H54 (cell line): ENCODE measurements at places on chromosomes 5 and 9.

GRCh38 chr9:3403315-3403714 lies 122.5 kb downstream of the RFX3 start:
- no peak for DNase-seq

- DNase-seq, result no peak
These were observed 9.4 kb upstream of the SPATA31D1 start for GRCh38 chr9:81979196-81979595.

GRCh38 chr5:31137676-31138075 lies 55.8 kb upstream of the CDH6 start:
- DNase-seq, result no peak

- no peak for DNase-seq
These were observed 251.8 kb upstream of the DMRT1 start for GRCh38 chr9:589723-590122.

GRCh38 chr9:16915126-16915831 lies 44.8 kb upstream of the BNC2 start:
- no peak for DNase-seq

- no peak for DNase-seq
These were observed 419.3 kb upstream of the MEF2C start for GRCh38 chr5:89302102-89302891.

DNA sequence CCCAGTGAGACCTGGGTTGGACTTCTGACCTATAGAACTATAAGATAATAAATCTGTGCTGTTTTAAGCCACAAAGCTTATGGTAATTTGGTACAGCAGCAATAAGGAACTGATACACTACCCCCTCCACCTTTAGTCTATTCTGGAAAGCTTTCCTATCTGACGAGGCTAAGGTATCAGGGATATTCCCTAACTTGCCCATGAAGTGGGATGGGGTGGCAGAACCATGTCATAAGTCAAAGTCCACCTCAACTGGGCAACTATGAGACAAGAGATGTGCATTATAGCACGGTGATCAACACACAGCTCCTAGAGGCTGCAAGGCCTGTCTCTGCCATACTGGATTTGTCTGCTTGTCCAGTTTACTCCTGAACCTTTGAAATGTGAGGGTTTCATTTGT lies 146.8 kb upstream of the RAD23B start:
- DNase-seq, result no peak

DNA sequence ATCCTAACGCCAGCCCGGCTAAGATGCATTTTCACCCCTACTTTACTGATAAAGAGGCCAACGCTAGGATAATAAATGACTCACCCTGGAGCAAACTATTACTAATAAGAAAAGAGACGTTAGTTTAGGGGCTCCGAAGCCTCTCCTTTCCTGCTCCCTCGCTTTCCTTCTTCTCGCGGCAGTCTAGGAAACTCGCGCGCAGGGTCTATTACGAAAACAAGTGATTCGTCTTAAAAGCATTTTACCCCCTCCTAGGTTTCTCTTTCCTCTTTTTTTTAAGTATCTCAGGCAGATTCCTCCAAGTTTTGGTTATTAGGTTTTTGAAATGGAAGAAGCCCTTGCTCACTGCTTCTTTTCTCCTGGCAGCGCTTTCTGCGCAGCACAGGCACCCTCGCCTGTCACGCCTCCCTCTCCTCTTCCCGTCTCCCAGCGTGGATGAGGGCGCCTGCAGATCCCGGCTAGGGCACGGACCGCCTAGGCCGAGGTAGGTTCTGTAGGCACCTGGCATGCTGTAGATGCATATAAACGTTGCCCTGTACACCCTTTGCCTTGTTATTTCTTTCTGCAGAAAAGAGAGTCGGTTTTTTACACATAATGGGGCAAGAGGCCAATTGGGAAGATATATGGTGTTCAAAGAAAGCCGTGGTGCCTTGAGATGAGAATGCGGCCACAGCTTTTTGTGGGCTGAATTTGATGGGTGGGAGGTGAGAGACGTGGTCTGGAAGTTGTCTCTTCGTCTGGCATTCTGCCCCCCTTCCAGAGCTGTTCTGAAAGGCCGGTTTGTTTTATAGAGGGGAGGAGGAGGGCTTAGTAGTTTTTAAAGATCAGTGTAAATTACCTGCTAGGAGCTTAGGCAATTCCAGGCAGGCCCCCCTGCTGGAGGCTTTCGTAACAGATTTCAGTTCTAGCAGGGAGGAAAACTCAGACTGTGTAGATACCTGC lies 983 bp downstream of the GCNT1 start:
- DNase-seq, result peak; percentile 79

DNA sequence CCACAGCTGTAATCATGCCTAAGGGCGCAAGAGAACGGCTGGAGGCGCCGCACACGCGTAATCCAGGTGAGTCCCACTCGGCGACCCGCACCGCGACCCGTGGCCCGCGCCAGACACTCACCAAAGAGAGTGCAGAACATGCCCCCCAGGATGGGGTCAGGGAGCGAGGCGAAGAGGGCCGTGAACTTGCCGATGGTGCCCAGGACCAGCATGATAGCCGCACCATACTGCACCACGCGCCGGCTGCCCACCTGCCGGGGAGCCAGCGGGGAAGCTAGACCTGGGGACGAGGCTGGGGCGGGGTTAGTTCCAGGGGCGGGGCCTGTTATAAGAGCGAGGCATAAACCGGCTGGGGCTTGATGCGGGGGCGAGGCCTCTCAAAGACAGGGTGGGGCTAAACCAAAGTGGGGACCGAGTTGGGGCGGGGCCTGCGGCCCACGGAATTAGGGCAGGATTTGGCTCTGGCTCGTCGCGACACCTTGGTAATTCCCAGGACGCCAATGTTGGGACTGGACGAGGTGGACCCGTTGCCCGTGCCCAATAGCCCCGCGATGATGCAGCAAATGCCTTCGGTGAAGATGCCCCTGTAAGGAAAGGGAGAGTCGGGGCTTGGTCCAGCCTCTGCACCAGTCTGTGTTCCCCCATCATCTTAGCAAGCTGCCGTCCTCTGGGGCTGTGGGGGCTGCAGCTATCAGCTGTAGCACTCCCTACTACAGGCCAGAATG lies 4.8 kb downstream of the SLC23A1 start:
- DNase-seq, result no peak

DNA sequence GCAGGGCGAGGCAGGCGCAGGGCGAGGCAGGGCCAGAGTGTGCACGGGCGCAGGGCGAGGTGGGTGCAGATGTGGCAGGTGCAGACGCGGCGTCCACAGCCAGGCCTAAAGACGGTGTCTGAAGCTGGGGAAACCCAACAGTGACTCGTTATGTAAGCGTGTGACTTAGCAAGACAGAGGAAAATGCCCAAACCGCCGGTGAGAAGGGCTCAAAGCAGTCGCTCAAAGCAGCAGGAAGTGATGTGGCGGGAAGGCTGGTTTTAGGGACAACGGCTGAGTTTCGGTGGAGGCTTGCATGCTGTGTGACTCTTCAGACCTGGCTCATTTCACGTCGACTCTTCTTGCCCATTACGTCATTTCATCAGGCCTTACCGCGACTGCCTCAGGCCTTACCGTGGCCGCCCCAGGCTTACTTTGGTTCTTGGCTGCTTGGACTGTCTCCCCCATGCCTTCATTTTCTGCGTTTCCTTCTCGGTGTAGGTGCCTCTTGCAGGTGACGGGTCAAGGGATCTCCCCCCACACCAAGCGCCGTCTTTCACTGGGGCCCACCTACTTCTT lies 50.5 kb upstream of the EXOC3 start:
- peak; percentile 83 for DNase-seq

DNA sequence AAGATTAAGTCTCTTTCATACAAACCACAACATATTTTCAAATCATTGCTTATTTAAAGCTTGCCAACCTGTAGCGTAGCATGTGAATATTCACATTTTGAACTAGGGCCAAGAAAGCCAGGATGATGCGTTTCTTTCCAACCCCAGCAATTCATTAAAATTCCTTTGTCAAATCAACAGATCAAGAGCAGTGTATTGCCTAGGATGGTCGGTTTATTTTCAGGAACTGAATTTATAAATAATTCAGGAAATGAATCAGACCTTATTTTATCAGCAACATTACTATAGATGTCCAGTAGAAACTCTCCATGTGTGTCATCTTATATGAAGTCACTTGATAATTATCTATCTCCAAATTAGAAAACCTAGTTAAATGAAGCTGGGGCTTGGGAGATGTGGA lies 13.2 kb upstream of the AUH start:
- DNase-seq, result no peak

DNA sequence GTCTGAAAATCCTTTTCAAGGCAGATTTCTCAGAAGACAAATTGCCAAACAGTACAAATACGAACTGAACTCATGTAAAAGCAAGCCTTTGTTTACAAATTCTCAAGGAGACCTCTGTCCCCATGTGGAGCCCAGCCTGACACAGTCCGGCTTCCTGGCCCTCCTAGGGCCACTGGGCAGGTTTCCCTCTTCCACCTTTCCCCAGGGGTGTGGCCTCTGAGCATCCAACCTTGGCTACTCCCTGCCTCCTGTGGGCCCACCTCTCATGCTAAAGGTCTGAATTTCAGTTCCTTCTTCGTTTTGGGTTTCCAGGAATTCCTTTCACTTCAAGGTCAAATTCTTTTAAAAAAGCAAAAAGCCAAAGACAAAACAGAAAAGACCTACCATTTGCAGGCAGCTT lies 10.1 kb downstream of the DAP start:
- no peak for DNase-seq

GRCh38 chr5:63025679-63026078 lies 447.1 kb downstream of the LRRC70 start:
- DNase-seq, result no peak

DNA sequence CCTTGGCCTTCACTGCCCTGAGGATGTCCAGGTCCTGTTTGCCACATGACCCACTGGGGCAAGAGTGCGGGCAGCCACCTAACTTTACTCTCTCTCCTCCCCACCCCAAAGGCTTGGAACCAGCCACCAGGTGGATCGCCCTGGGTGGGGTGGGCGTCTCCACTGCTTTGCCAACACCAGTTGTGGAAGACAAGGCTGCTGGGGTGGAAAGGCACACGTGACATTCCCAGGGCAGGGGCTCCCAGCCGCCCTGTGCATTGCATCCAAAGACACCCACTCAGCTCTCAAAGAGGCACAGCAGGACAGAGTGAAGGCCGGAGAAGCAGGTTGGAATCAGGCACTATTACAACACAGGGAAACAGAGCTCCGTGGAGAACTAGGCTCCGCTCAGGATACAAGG lies 162.2 kb downstream of the OLFM1 start:
- DNase-seq, result no peak

DNA sequence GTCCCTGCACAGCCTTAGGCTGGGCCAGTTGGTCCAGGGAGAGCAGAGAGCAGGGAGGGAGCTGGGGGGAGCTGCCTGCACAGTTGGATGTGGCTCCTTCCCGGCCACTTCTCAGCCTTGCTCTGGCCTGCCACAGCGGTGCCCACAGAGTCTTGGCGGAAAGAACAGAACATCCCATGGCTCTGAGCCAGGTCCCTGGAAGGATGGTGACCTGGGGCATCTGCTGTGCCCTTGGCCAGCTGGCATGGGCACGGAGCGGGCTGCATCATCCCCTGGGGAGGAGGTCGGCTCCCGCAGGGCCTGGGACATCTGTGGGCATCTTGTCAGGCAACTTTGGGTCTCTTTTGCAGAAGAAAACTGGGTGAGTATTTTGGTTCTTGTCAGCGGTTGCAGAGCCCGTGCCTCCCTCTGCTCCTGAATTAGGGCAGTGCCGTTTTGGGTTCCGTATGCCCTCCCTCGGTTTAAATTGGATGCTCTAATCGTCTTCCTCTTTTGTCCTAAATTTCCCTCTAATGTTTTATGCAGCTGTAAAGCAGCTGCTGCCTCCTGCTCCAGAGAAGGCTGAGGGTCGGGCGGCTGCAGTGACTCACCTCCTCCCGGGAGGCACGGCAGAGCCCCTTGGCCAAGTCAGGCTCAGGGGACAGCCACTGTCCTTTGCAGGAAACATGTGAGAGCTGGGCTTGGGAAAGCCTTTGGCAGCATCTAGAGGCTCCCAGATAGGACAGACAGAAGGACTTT lies 10.5 kb upstream of the NACC2 start:
- DNase-seq, result no peak

DNA sequence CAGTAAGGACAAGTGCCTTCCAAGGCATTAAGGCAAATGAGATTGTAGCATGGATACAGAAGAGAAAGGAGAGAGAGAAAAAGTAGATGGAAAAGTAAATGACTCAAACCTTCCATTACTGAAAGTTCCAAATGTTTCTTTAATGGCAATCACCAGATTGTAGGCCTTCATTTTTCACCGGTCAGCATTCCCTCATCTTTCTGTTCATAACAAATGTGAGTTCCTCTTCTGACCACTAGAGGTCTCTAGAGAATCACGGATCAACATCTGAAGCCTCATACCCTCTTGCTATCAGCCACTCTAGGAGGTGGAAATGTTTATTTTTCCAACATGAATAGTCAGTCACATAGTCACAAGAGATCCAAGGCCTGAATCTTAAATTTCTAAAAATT lies 73.6 kb upstream of the RPS23 start:
- peak; percentile 35 for DNase-seq

GRCh38 chr9:19551124-19551929 lies 142.5 kb downstream of the ACER2 start:
- no peak for DNase-seq

GRCh38 chr5:3343211-3343610 lies 252.4 kb upstream of the IRX1 start:
- no peak for DNase-seq

- DNase-seq, result no peak
These were observed 13.0 kb downstream of the NANS start for GRCh38 chr9:98069551-98069950.

DNA sequence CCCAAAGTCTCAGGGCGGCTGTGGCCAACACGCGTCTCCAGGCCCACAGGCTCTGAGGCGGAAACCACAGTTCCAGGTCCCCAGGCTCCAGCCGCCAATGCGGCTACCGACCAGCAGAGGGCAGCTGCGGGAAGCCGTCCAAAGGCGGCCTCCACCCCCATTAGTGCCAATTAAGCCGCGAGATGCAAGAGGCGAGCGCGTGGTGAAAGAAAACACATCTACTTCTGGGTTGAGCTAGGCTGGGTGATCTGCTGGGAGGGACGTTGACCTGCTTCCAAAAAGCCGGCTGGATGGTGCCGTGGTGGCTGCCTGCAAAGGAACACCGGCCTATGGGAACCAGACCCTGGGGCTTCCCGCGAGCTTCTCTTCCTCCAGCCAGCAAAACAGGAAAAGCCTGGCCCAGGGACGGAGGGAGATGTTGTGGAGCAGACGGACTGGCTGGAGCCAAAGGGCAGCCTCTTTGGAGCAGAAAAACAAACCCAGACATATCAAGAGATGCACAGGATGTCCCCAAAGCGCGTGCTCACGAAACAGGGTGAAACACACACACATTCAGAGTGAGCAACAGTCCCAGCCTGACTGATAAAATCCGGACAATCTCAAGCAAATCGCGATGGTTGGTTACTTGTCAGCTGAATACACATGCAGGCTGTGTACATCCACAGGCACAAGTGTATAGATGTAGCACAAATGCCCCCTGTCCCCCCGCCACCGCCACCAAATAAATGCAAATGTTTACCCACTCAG lies 187.1 kb upstream of the BRINP1 start:
- peak; percentile 77 for DNase-seq

GRCh38 chr5:80659106-80659505 lies 4.3 kb upstream of the DHFR start:
- no peak for DNase-seq
